Naive thymus-derived CD8-positive, alpha-beta T cell (primary cell): ENCODE measurements at places on chromosomes 6 and 20. TPM values are rescaled to one million over a fixed set of nuclear protein-coding genes. Genes with fewer than 3 reads are reported as not detected.
A peak's percentile ranks its signal among the peaks of the same experiment; 100 is the strongest.

Gene BANF2
- not detected for total RNA-seq

Gene HUS1B
- 1.6 TPM for total RNA-seq

Gene SRSF12
- total RNA-seq = not detected

Gene CRISP2
- not detected for total RNA-seq

- no peak for DNase-seq
Observed at GRCh38 chr6:19827247-19827646, 9.9 kb upstream of the ID4 start.

DNA sequence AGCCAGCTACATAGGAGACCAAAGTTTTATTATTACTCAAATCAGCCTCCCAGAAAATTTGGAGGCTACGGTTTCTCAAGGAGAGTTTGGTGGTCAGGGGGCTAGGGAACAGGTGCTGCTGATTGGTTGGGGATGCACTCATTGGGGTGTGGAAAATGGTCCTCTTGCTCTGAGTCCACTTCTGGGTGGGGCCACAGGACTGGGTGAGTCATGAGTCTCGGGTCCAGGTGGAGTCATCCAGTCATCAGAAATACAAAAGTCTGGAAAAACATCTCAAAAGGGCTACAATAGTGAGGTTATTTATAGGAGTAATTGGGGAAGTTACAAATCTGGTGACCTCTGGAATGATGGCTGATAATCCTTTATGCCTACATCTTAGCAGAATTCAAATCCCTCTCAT is 54.3 kb upstream of the SLC22A16 start:
- no peak for DNase-seq

DNA sequence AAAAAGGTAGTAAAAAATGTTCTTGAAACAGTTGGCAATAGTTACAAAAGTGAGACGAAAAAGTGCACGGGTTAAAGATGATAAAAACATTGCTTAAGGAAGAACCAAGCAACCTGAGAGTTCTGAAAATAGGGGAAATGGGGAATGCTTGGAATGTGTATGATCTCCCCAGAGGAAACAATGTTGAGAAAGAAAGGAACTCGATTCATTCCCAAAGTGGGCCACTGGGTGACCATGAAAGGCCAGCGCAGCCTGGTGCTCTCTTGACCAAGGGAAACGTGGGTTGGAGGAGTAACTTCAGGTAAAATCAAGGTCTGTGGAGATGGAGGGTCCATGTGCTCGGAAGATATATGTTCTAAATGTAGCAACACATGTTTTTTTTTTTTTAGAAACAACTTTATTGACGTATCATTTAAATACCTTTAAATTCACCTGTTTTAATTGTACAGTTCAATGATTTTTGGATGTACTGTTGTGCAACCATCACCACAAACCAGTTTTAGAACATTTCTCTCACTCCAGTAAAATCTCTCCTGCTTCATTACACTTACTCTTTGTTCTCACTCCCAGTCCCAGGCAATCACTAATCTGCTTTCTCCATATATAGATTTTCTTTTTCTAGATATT is 34.5 kb upstream of the CEP85L start:
- no peak for DNase-seq

GRCh38 chr20:54098047-54098446 is 27.7 kb upstream of the BCAS1 start:
- DNase-seq = no peak

DNA sequence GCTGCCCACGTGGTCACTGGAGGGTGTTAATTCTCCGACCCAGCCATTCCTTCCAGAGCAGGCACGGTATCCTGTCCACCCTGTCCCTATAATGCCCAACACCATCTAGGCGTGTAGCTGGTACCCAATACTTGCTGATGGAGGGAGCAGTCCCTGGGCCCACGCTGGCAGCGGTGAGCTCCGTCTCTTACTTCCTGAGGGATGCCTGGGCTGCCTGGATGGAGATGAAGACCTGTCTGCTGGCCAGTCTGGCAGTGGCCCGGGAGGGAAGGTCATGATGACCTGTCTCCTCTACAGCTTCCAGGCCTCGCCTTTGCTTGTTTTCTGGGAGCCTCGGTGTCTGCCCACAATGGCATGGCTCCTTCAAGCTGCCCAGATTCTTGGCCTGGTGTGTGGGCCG is 297.9 kb upstream of the SUPT3H start:
- no peak for DNase-seq

DNA sequence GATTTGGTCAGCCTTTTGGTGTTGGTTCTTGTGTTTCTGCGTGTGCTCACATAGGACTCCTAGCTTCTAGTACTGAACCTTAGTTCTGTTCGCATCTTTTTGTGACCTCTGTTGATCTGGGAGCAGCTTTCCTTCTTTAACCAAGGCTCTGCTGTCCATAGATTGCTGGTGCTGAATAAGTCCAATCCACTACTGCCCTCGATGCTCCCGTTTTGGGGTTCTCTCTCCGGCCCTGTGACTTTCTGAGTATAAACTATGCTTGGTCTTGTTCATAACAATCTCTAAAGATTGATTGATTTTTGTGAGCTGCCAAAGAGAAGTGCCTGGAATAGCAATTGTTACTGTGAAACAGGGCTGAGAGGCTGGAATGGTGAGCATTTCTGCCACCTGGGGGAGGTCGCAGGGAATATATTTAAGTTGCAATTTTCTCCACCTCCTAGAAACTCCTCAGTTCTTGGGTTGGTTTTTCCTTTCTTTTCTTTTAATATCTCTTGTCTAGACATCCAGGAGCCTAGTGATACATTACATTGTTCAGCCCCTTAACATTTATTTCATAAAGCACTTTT is 422.9 kb upstream of the CHD6 start:
- DNase-seq = no peak

GRCh38 chr6:12064131-12064530 is 52.0 kb downstream of the HIVEP1 start:
- DNase-seq = no peak

GRCh38 chr20:3077618-3078134 is 6.3 kb downstream of the OXT start:
- DNase-seq = peak; percentile 64
